Mesenteric fat pad (tissue), 1 donor: ENCODE measurements at places on chromosomes 3 and 15. TPM values are rescaled to one million over a fixed set of nuclear protein-coding genes. Genes with fewer than 3 reads are reported as not detected.

FGF7 gene
- total RNA-seq: 175 TPM

GCNT3 gene
- total RNA-seq: 0.55 TPM

VGLL3 gene
- 129 TPM for total RNA-seq

- no peak for DNase-seq
These were observed 21.9 kb downstream of the PRKCD start for GRCh38 chr3:53182764-53183355.

GRCh38 chr15:45527086-45527485 lies 4.5 kb upstream of the SLC30A4 start:
- no peak for DNase-seq

GRCh38 chr15:32784581-32784980 lies 66.8 kb downstream of the GREM1 start:
- no peak for DNase-seq

- no peak for DNase-seq
These were observed 10.3 kb downstream of the GPR87 start for GRCh38 chr3:151306168-151306810.

- DNase-seq: no peak
These were observed 1.0 kb upstream of the JAGN1 start for GRCh38 chr3:9889405-9889804.

DNA sequence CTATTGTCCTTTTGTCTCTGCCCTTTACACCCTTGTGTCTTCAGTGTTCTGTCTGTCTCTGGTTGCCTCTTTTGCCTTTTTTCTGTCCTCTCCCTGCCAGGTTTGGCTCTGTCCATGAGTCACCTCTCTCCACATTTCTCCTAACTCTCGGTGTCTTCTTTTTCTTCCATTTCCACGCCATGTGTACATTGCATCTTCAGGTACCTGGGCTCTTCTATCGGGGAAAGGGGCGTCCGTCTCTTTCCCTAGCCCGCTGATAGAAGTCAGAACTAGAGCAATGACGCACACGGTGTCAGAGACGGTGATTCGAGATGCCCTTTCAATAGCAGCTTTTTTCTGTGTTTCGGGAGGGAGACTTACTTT lies 641 bp downstream of the OPA1 start:
- DNase-seq: no peak

GRCh38 chr15:100438570-100438969 lies 90.2 kb downstream of the CERS3 start:
- DNase-seq: no peak

DNA sequence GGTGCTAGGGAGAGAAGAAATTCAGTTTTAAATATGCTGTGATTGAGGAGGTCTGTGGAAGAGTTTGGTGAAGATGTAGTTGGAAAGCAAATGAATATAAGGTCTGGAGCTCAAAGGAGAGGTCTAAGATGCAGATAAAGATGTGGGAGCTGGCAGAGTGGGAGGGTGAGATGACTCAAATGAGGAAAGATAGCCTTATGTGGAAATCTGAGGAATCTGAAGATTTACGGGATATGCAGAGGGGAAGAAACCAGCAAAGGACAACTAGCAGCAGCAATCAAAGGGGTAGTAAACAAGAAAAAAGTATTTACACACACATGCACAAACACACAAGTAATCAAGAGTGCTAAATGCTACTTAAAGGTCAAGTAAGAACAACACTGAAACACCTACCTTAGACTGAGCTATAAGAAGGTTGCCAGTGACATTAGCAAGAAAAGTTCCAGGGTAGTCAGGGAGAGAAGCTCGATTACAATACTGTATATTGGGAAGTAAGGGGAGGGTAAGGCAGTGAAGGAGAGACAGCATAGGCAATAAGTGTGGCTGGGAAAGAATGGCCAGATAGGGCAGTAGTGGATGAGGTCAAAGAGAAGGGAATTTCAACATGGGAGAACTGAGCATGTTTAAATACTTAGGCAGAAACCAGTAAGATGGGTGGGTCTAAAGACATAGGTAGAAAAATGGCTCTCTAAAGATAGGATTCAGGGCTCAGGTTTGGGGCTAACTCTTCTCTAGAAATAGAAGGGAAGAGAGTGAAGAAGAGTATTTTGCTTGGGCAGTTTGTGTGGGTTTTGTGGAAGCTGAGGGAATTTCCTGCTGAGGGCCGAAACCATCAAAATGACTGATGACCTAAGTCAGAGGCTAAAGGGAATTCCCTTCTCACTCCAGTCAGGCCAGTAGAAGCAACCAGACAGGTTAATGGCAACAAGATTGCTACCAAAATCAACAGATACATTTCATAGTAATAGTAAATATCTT lies 8.9 kb downstream of the CMTM6 start:
- DNase-seq: no peak

ARL14 gene
- total RNA-seq: not detected

- no peak for DNase-seq
These were observed 293.8 kb downstream of the MEX3B start for GRCh38 chr15:81751816-81752545.

- no peak for DNase-seq
These were observed 323.8 kb upstream of the PPP2R3A start for GRCh38 chr3:135641761-135642160.

LXN gene
- 30.3 TPM for total RNA-seq

DNA sequence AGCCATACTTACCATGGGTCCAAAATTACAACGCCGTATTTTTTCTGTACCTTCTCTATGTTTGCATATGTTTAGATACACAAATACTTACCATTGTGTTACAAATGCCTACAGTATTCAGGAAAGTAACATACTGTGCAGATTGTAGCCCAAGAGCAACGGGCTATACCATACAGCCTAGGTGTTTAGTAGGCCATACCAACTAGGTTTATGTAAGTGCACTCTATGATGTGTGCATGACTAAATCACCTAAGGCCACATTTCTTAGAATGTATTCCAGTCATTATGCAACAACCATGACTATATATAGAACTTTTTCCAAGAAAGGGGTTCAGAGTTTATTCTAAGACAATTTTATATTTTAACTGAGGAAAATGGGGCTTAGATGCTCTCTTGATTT lies 411.7 kb downstream of the MAGI1 start:
- DNase-seq: no peak

DNA sequence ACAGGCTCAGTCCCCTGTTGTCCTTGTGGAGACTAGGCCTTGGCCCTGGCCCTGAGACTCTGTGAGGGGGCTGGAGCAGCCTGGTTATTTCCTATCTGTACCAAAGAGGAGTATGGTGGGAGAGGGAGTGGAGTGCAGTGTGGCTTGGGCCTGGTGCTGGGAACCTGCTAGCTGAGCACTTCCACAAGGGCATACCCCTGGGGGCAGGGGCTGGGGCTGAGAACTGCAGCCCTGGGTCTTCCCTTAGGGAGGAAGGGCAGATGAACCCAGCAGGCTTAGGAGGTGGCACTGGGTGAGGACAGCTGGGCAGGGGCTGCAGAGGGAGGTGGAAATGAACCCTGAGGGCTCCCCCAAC lies 3.5 kb upstream of the CHST14 start:
- DNase-seq: no peak

DNA sequence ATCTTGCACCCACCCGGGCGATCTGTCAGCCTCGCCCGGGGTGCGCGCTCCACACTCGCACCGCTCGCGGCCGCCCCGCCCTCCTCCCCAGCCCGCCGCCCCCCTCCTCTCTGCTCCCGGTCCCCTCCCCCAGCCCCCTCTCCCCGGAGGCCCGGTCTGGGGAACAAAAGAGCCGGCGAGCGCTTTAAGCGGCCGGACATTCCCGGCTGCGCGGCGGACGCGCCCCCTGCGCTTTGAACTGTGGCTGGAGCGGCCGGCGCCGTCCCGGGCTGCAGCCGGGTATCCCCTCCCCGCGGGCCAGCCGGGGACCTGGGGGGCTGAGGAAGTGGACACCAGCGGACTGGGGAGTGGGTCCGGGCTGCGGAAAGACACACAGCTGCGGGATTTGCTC lies at the start of gene IGDCC3:
TSS of gene IGDCC3 (minus strand) at position 27 of the 391 bp plus-strand sequence. CDS start 214 bp downstream, outside the sequence.
- DNase-seq: no peak

DNA sequence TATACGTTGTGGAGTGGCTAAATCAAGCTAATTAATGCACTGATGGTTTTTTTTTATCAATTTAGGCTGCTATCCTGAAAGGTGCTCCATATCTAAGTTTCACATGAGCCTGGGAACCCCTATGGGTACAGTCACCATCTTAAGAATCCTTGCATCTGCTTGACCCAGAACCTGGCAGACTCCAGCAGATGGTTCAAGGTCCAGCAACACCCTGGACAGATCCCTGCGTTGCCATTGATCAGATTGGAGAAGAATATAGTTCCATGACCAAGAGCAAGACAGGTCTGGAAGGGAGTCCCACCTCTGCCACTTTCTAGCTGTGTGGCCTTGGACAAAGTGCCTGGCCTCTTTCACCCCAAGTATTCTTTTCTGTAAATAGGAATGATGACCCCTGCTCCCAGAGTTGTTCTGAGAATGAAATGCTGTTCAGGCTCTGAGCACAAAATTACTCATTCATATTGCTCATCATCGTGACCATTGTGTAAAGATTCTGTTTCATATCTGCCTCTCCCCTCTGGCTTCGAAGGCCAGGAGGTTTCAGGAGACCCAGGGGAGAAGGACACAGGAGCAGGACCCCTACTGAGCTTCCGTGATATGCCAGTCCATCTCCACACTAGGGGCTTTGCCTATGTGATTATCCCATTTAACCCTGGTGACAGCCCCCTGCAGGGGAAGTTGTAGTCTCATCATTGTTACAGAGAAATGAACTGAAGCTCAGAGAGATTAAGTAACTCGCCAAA lies 30.0 kb upstream of the TSEN2 start:
- DNase-seq: peak; percentile 39

GRCh38 chr3:148828136-148828690 lies 602 bp downstream of the CPB1 start:
- no peak for DNase-seq

SLC2A2 gene
- total RNA-seq: 0.26 TPM

DNA sequence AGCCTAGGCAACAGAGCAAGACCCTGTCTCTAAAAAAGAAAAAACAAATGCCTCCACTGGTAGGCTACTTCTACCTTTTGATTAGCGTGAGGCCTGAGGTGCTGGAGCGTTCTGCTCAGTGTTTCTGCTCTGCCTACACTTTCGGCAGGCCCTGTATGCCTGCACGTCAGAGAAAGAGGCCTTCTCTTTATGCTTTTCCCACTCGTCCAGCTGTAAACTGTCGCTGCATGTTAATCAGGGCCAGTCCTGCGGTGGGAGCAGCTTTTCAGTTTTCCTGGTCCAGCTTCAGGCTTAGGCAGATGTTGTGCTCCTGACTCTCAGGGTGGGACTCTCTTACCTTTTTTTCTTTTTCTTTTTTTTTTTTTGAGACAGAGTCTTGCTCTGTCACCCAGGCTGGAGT lies 25.3 kb downstream of the CSPG5 start:
- no peak for DNase-seq

DNA sequence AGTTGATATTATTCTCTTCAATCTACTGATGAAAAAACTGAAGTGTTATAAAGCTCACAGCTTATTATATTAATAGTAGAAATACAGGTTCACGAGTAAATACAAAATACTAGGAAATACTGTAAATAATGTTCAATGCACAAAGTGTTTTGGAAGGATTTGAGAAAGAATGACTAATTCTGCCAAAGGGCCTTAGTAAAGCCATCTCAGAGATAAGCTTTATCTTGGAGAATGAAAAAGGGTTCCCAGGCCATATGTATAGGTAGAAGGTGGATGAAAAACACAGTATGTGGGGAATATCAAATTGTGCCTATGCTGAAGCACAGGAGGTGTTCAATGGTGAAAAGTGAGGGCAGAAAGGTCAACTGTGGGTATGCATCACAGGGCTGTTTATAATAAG lies 123.5 kb downstream of the CMSS1 start:
- no peak for DNase-seq

- DNase-seq: no peak
These were observed 108.1 kb downstream of the KLF13 start for GRCh38 chr15:31434588-31435260.

SI gene
- 1.0 TPM for total RNA-seq

DNA sequence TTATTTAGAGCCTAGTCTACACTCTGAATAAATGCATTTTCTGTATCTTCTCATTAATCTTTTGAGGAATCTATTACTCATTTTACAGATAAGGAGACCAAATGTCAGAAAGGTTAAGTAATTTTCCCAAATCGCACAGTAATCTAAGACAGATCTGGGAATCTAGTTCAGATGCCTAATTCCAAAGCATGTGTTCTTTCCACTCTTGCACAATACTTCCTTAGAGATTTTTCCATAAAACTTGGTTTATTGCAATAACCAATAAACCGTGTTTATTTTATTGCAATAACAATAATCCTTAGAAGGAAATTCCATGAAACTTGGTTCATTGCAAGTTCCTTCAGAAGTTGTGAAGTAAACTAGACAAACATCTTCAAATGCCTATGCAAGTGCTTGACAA lies 17.4 kb upstream of the COL8A1 start:
- DNase-seq: no peak

ADGRG7 gene
- not detected for total RNA-seq

DNA sequence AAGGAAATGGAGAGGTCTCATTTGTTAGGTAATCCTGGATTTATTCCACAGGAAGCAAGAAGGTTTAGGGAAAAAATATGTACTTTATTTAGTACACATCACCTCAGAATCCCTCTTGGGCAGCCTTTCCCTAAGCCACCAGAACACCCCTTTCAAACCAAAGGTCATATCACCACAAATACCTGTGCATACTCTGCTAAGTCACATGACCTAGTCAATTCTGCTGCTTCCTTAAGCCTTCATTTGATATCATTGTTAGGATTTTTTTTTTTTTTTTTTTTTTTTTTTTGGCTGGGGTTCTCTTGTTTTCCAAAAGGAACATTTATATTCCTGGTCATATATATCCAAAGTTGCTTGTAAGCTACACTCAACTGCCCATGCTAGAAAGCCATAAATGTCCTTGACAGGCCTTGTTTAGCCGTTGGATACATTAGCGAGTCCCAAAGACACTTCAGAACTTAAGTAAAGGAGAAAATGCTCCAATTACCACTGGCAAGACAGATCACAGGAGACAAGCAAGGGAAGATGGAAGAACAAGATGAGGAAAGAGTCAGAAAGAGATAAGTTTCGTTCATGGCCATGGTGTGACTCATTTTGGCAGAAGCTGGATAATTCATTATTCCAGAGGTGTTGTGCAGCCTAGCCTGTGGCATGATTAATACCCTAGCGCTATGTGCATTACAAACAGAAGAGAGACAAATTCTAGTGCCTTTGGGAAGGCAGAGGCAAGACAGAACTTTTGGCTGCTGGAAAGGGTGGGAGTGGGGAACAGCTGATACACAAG lies 155.6 kb upstream of the SLC2A2 start:
- no peak for DNase-seq

GRCh38 chr3:164233951-164234350 lies 844.3 kb downstream of the SI start:
- DNase-seq: no peak

GRCh38 chr3:26312816-26313215 lies 309.8 kb upstream of the LRRC3B start:
- no peak for DNase-seq

DNA sequence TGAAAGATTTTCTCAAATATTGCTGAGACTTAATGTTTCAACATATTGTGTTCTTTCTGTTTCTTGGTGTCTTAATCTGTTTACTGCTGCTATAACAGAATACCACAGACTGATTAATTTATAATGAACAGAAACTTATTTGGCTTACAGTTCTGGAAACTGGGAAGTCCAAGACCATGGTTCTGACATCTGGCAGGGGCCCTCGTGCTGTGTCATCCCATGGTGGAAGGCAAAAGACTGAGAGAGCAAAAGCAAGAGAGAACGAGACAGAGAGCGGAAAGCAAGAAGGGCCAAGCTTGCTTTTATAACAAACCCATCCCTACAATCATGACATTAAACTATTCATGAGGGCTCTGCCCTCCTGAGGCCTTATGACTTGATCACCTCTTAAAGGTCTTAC lies 88.7 kb downstream of the ARNT2 start:
- DNase-seq: no peak

MYH15 gene
- total RNA-seq: 0.29 TPM

- no peak for DNase-seq
These were observed 120.1 kb upstream of the NMNAT3 start for GRCh38 chr3:139797724-139798343.
